Stimulated activated CD8-positive, alpha-beta memory T cell treated with anti-CD3 and anti-CD28 coated beads, Interleukin-4, amount 100 ng/mL, for 48 hours (primary cell): ENCODE measurements at places on chromosomes 2 and 18.

DNA sequence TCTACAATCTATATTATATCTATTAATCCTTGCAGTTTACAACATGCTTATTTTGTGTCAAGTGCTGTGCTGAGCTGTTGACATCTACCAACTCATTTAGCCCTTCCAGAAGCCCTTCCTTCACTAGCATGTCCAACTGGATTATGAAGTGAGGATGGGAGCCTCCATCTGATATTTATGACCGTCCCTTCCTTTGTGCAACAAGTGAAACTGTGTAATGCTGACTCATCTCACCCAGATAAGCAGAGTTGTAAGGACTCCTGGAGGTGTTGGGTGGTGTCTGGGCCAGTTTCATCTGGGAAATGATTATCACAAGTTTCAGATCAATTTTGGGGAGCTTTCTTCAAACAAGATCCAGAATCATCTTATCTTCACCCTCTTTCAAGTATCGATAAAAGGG, 156.6 kb upstream of the ETAA1 start:
- no peak for DNase-seq

- no peak for DNase-seq
Measured at GRCh38 chr2:171271971-171272436, 111.3 kb upstream of the TLK1 start.

DNA sequence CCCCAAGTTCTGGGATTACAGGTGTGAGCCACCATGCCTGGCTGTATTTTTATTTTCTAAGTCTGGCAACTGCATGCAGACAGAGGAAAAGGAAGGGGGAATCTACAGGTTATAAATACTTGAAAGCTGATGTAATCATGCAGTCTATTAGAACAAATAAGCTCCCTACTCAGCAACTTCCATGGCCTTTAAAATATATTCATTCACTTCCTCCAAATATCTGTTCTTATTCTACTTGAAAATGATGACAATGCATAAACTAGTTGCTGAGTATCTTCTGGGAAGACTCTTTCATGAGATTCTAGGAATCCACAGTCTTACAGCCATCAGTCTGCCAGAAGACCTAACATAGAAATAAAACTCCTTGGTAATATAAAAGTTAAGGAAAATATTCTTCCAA, 66.9 kb upstream of the NCKAP5 start:
- no peak for DNase-seq

DNA sequence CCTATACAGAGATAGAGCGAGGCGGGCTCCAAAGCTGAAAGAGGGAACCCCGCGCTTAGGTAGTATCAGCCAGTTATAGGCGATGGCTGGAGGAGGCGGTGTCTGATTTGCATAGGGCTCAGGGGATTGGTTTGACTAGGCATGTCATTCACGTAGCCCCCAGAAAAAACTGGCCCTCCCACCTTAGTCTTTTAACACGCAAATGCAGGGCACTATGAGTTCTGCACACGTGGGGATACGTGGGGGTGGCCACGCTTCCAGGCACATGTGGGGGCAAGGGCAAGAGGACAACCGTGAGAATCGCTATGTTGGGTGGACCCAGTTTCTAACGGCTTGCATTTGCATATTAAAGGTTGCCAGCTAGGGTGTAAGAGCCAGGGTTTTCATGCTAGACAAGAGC, 56.7 kb upstream of the MSTN start:
- no peak for DNase-seq

DNA sequence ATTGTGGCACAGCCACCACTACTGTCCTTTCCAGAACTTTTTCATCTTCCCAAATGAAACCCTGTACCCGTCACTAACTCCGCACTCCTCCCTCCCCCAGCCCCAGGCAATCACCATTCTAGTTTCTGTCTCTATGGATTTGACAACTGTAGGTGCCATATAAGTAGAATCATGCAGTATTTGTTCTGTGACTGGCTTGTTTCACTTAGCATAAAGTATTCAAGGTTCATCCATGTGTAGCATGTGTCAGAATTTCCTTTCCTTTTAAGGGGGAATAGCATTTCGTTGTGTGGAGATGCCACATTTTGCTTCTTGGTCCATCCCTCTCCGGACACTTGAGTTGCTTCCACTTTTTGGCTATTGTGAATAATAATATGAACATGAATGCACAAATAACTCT, 842 bp upstream of the CKAP2L start:
- no peak for DNase-seq

- peak; percentile 69 for DNase-seq
Measured at GRCh38 chr2:175203621-175204496, 22.3 kb upstream of the ATP5MC3 start.

- peak; percentile 78 for DNase-seq
Measured at GRCh38 chr2:86825693-86826381, 35.1 kb upstream of the CD8A start.

GRCh38 chr2:38765149-38765548, 12.9 kb upstream of the GEMIN6 start:
- no peak for DNase-seq

GRCh38 chr18:79210002-79210910, 141.1 kb downstream of the ATP9B start:
- DNase-seq: no peak

DNA sequence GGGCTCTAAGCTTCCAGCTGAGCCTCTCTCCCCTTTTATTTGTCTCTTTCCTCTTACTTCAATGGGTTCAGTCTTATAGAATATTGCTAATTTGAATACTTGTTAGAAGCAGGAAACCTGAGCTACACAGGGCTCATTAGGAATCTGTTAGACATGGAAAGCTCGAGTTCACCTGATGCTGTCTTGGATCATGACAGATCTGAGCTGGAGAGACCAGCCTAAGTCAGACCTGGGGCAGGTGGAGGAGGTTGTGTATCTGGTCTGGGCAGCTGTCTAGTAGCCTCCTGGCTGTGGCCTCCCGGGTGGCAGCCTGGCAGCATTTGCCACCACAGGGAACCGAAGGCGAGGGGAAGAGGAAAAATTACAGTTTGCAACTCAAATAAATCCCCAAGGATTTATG, 185.9 kb downstream of the ICOS start:
- no peak for DNase-seq

GRCh38 chr18:60654298-60654697, 281.7 kb upstream of the MC4R start:
- DNase-seq: no peak

- no peak for DNase-seq
Measured at GRCh38 chr2:47422016-47422415, 19.1 kb downstream of the MSH2 start.

GRCh38 chr2:112310906-112311305, 35.5 kb downstream of the ZC3H6 start:
- DNase-seq: no peak

DNA sequence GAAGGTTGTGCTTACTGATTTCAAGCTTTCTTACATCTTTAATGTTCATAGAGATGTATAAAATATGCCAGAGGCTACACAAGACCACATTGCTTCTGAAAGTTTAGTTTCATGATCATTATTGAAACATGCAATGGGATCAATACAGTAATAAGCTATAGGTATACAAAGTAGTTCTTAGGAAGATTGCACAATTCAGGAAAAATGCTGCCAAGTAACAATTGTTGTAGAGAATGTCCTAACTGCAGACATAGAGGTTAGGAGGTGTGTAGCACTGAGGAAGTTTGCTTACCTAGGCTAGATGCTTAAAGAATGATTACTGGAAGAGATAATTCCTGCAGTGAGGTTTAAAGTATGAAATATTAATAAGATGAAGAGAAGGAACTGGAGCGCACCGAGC, 259.5 kb upstream of the CYRIA start:
- DNase-seq: no peak

DNA sequence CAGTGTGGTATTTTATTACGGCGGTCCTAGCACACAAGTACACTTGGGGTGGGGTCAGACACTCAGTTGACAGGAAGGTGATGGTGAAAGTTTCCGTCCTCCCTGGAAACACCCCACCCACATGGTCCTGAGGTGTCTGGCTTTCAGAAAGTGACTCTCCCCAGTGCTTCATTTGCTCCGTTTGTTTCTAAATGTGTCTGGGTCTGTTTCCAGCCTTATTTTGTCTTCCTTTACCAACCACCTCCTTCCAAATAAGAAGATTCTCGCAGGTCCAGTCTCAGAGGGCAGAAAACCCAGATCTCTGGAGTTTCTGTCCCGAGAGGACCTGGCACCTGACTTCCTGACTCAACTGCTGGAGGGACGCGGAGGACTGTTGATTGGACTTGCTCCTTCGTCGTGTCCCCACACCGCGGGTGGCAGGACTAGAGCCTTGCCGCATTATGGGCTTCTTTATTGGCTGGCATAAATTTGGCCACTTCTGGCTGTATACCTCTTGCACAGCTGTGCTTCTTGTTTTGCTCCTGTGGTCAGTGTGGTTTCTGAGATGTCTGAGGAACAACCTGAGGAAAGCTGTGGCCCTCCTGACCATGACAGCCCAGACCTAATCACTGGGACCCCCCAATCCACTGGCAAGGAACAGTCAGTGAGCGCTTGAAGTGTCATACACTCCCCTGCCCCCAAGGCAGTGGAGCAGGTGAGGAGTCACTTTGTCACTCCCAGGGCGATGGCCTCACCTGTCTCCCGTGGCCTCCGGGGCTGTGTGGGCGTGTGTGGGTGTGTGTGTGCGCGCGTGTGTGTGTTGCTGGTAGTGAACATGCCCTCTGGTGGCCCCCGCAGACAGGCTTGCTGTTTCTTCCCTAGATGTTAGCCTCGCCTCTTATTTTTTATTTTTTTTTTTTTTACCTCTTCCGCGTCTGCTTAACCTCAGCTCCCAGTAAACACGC, 45.6 kb downstream of the MEX3C start:
- peak; percentile 83 for DNase-seq

GRCh38 chr2:11753886-11754699, 7.7 kb downstream of the LPIN1 start:
- DNase-seq: peak; percentile 73

GRCh38 chr2:39156107-39156506, 35.3 kb upstream of the SOS1 start:
- no peak for DNase-seq

GRCh38 chr2:2810504-2810903, 479.4 kb upstream of the MYT1L start:
- DNase-seq: no peak

DNA sequence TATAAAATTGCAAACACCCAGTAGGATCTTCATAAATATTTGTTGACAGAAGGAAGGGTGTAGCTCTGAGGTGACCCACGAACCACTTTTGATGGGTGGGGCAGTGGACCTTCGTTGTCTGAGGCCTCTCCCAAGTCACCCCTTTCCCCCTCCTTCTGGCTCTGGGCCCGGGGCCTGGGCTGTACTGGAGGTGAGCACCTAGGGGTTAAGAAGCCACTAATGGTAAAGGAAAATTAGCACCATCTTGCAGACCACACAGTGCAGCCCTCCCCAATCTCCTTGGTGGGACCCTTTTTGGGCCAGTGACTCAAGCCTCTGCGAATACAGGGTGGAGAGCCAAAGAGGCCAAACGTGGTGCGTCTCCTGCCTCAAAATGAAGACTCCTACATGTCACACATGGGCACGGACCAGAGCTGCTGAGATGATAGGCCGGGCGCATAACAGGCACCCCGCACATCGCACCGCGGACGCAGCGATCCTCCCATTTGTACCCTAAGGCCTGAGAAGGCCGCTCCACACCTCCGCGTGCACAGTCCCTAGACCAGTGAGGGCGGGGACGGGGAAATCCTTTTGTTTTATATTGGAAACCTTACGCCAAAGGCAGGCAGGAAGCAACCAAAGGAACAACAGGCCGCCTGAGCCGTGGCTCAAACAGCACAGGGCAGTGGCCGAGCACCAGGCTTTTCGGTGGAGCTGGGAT, 31.9 kb upstream of the ATP6V1B1 start:
- DNase-seq: no peak

- DNase-seq: peak; percentile 64
Measured at GRCh38 chr2:230713331-230714135, 891 bp downstream of the CAB39 start.

GRCh38 chr18:32175265-32175664, 14.6 kb upstream of the MEP1B start:
- no peak for DNase-seq

DNA sequence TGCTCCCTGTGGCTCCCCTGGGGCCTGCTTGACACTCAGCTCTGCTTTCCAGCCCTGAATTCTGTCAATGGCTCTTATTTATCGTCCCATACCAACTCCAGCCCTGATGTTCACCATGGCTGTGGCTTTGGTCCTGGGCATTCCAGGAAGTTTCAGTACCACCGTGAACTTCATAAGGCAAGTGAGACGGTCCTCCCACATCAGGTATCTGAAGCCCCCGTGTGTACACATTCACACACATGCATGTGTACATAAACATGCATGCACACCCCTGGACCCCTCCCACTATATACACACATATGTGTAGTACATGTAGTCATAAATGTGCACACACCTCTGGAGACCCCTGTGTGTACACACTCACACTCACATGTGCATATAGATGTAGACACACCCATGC, 43.3 kb upstream of the PUM2 start:
- no peak for DNase-seq

DNA sequence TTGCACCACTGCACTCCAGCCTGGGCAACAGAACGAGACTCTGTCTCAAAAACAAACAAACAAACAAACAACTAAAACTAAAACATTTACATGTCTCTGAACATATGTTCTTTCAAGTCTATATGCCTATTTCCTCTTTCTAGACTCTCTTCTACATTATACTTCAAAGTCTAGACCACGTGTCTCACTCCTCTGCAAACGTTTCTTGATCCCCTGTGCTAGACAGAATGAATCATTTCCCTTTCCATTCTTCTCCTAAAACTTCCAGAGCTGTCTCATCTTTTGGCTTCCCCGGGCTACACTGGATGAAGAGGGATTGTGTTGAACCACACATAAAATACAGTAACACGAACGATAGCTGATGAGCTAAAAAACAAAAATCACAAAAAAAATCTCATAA, 67.1 kb downstream of the BAZ2B start:
- no peak for DNase-seq

DNA sequence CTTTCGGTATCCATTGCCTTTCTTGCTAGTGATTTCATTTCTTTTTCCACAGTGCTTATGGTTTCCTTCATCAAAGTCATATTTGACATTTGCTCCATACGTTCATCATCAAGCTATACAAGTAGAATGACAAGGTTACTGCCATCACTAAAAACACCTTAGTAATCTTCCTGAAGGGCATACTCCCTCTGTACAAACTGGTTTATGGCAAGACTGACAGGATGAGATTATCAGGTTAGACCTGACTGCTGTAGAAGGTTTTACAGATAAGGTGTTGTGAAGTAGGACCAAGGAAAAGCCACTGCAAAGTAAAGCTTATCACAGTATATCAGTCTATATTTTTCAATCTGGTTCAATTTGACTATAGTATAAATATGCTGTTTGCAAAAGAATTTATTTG, 37.5 kb upstream of the C2orf15 start:
- no peak for DNase-seq
